ENCODE measurements at places on chromosomes 2 and 18.

DNA sequence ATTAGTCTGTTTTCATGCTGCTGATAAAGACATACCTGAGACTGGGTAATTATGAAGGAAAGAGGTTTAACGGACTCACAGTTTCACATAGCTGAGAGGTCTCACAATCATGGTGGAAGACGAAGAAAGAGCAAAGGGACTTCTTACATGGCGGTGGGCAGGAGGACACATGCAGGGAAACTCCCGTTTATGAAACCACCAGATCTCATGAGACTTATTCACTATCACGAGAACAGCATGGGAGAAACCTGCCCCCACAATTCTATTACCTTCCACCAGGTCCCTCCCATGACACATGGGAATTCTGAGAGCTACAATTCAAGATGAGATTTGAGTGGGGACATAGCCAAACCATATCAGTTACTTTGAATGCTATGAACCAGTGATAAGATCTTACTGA is 44.1 kb downstream of the SCTR start:
- no peak for DNase-seq

- no peak for DNase-seq
These were observed 170.7 kb upstream of the NRP2 start for GRCh38 chr2:205511641-205512040.

- no peak for DNase-seq
These were observed 30.0 kb downstream of the MRPL35 start for GRCh38 chr2:86229221-86229620.

DNA sequence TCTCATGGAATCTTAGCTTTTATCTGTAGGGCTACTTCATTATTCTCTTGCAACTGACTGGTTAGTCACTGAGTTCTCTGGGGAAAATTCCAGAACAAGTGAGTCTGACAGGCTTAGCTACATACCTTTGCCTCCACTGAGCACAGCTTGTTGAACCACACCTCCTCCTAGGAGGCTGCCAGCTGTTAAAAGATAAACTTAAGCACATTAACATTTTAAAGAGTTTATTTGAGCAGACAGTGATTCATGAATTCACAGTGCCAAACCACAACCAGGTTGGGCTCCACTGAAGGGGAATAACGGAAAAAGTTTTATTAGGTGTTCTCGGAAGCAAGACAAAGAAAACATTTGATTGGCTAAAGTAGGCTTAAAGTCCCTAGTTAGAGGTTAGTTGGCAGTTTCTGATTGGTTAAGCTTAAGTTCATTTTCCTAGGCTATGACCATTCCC is 12.5 kb upstream of the SLC38A11 start:
- DNase-seq: no peak

- peak; percentile 20 for DNase-seq
These were observed 557.6 kb upstream of the FANCL start for GRCh38 chr2:58798676-58799208.

- DNase-seq: no peak
These were observed 60.0 kb downstream of the TMEM131 start for GRCh38 chr2:97935719-97936161.

- DNase-seq: no peak
These were observed 219.1 kb downstream of the ALK start for GRCh38 chr2:29702276-29702675.

- no peak for DNase-seq
These were observed 44.6 kb downstream of the AKAIN1 start for GRCh38 chr18:5152343-5153020.

- DNase-seq: no peak
These were observed 137.8 kb upstream of the RND3 start for GRCh38 chr2:150625303-150625702.

GRCh38 chr2:16666449-16666801 is 791 bp upstream of the CYRIA start:
- DNase-seq: no peak

DNA sequence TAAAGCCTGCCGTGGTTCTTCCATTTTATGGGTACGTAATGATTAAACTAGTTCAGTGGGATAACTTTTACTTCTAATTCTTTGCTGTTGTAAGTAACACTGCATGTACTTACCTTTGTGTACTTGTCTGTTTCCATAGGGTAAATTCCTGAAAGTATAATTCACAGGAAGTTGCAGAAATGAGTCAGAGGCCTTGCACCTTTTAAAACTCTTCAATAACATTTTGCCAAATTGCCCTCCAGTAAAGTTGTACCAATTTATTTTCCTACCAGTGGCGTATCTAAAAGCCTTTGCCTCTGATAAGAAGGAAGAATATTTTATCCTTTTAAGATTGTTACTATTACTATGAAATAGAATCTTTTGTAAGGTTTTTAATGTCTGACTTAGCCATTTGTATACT is 65.1 kb downstream of the CAB39 start:
- no peak for DNase-seq

DNA sequence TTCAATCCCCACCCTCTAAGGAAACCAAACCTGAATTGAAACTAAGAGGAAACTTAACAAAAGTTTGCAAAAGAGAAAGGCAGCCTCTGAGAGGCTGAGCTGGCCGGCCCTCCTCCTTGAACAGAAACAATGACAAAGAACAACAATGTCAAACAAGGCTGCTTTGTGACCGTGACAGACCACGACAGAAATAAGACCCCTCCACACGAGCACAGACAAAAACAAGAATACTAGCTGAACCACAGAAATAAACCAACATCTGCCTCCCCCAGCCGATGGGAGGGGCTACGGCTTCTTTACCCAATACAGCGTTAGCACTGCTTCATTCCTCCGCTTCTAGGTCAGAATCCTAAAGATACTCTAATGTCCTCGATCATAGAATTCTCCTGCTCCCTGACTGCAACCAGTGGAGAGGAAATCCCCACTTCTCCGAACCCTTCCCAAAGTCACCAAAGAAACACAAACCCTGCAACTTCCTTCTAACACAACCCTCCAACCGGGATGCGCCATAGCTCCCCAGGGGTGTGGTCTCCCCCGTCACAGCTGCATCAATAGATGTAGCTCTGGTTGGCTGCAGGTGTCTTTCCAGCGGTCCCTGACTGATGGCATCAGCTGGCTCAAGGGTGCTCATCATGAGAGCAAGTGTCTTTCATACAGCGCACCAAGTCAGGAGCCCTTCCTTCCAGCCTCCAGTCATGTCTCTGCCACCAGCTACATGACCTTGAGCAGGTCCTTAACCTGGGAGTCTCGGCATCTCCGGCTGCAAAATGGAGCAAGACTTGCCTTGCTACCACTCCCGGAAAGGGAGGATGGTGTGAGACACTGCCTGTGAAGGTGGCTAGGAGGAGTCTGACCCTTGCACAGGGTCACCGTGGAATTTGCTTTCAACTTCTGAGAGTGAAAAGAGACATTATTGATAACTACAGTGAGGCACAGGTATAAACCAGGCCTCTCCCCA is 198.6 kb downstream of the HAUS1 start:
- no peak for DNase-seq

GRCh38 chr2:197339496-197340220 is 29.1 kb upstream of the ANKRD44 start:
- DNase-seq: no peak

GRCh38 chr18:75897386-75897785 is 469.9 kb upstream of the SMIM21 start:
- no peak for DNase-seq

- DNase-seq: peak; percentile 92
These were observed 1.2 kb downstream of the SP3 start for GRCh38 chr2:173963817-173964564.

DNA sequence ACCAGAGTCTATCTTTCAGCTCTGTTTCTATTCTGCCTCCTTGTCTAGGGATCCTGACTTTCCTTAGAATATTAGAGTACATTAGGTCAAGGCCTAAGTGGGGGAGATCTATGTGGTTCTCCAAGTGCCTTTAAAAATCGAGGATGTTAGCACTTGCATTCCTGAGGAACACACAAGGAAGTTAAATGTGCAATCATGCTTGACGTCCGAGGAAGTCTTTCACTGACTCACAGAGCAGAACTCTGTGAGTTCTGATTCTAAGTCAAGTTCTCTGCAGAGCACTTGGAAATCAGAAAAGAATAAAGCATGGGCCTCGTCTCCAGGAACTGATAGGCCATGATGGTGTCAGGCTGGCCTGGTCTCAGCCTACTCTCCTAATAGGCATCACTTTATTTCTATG is 17.2 kb downstream of the FHOD3 start:
- no peak for DNase-seq
